Stimulated activated CD8-positive, alpha-beta memory T cell treated with anti-CD3 and anti-CD28 coated beads, Interleukin-4, amount 100 ng/mL, for 48 hours (primary cell): ENCODE measurements at places on chromosomes 6 and 20.

- DNase-seq: no peak
Measured at GRCh38 chr6:144156338-144156737, 6.0 kb downstream of the STX11 start.

- DNase-seq: peak; percentile 71
Measured at GRCh38 chr6:64330694-64331307, 695.2 kb downstream of the PHF3 start.

DNA sequence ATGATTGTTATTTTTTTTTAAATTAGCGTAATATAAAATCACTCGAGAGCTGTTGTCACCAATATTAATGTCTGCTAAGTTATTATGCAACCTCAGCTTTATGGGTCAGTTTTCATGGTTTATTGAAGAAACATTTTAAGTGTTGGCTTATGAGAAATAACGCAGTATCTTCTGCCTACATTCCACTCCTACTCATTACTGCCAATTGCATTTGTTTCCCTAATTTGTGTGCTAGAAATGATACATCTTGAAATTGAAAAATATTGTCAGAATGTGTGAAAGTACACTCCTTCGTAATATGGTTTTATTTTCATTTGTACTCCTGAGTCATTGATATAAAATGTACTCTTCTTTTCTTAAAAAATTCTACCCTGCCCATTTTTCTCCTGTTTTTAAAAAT is 333.3 kb upstream of the HSF2 start:
- DNase-seq: no peak

DNA sequence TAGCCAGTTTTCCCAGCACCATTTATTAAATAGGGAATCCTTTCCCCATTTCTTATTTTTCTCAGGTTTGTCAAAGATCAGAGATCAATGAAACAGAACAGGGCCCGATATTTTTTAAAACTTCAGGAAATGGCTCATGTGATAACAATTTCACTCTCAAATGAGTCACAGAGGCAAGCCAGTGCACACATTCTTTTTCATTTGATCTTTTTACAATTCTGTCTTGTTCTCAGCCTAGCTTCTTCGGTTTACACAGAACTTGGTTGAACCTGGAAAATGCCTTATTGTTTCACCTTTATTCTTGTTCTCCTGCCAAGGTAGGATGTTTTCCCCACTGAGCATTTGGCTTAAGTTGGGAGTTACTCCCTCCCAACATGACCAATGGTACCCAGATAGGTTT is 258.9 kb downstream of the COL12A1 start:
- DNase-seq: no peak

DNA sequence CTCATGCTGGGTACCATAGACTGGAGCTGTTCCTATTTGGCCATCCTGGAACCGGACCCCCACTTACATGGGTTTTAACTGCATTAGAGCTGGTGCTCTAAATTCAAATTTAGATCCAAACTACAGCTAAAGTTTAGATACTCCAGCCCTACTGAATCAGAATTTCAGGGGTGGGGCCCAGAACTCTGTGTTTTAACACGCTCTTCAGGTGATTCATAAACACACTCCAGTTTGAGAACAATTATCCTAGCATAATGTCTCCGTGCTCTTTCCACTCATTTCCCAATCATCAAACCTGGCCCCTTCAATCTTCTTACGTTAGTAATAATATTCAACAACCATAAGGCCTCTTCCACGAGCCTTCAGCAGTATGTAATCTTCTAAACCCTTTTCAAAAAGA is 15.3 kb downstream of the TRPC4AP start:
- DNase-seq: no peak

DNA sequence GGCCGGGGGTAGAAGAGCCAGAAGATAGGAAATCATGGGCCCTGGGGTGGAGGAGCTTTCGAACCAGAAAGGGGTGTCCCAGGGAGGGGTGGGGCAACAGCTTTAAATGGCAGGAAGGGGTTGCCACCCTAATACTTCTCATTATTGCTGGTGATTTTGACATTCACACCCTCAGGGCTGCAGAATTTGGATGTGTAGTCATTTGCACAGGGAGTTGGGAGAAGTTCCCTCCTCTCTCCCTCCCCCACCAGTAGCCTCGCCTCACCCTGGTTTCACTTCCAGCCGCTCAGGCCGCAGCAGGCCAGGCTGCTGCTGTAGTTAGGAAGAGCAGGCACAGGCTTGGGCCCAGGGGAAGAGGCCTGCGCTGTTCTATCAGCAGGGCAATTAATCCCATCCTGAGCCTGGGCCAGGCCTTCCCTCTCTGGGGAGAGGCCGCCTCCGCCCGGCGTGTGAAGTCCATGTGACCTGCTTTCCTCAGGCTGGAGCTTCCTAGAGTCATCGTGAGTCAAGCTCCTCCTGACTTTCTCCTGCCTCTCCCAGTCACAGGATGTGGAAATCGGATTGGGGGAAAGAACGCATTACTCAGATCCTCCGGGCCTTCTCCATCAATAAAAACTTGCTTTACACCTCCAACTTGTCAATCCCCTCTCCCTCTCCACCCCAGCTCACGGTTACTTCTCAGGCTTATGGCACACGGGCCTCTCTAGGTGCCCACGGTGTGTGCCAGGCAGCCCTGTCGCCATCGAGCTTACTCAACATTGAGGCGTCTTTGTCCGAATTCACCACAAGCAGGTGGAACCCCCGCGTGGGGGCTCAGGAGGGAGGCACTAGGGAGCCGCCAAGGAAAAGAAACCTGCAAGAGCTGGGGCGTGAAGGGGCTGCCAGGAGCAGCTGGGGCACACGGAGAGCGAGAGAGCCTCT is 7.8 kb downstream of the ADTRP start:
- no peak for DNase-seq

DNA sequence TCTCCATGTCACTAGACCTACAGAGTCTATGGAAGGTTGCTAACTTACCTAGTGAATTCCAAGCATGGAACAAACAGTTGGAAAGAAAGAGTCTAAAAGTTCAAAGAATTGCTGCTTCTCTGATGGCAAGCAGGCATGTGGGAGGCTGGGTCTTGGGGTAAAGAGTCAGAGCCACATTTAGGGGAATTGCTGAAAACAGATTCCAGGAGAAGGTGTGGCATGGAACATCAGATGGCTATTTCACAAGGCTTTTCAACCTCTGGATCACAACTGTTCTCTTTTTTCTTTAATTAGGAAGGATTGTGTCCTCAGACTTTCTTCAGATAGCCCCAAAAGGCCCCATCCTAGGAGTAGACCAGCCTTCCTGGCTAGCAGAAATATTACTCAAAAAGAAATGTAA is 601.5 kb downstream of the MAFB start:
- no peak for DNase-seq

GRCh38 chr20:2699775-2700413 is 7.3 kb downstream of the EBF4 start:
- no peak for DNase-seq

- DNase-seq: no peak
Measured at GRCh38 chr6:135054226-135054568, 425 bp downstream of the HBS1L start.

DNA sequence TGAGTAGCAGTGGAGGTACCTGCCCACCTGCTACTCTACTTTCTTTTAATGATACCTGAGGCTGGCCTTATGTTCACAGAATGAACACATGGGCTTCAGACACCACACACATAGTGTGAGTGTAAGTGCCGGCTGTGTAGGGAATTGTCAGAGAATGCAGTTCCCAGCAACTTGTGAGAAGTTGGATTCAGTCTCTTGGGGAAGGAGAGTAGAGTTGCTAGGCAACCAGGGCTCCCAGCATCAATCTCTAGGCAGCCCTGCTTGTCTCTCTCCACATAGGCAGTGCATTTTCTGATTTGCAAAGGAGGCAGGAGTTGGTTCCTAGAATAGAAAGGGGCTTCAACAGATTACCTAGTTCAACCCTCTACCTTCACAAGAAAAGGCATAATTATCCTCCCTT is 74.1 kb downstream of the BFSP1 start:
- DNase-seq: no peak

DNA sequence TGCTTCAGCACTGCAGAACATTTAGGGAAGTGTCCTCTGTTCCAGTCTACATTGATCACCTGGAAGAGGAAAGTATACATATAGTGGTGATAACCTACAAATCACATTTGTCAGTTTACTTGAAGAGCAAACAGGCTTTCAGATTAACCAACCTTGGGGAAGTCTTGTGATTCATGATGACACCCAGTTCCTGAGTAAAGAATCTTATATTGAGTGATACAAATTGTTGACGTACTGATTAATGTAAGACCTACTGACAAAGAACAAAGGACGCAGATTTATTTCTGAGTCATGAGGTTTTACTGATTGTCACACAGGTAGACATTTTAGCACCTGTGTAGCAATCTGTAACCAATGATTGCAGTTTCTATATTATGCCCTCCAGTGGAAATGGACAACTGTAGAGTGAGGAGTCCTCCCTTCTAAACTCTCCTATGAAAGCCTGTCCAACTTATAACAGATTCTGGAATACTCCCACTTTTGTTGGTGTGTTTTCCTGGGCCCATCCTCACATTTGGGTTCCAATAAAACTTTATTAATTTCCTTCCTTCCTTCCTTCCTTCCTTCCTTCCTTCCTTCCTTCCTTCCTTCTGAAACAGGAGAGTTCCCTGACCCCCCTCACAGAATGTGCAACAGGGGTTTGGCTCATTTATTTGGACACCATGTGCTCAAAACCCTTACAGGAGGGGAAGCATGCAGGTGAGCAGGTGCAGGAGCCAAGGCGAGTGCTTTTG is 113.5 kb downstream of the SLC35B3 start:
- DNase-seq: no peak

GRCh38 chr6:42030585-42031506 is 19.5 kb upstream of the TAF8 start:
- peak; percentile 72 for DNase-seq

- DNase-seq: no peak
Measured at GRCh38 chr20:44463466-44463865, 12.2 kb upstream of the TTPAL start.

DNA sequence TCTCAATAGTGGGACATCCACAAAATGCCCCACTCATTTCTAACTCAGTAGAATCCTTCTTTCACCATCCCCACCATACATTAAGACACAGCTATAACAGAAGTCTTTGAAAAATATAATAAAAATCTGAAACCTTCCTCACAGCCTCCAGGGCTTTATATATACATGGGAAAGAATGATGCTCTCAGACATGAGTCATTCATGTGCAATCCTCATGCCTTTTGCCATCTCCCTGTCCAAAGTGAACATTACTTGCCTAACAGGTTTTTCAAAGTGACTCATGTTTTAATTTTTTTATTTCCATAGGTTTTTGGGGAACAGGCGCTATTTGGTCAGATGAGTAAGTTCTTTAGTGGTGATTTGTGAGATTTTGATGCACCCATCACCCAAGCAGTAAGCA is 162.7 kb downstream of the RALGAPA2 start:
- DNase-seq: no peak
